Stimulated activated CD4-positive, alpha-beta T cell treated with anti-CD3 and anti-CD28 coated beads, TNF-alpha, amount 100 ng/mL, for 4 hours (primary cell): ENCODE measurements at places on chromosomes 13 and 19.
A peak's percentile ranks its signal among the peaks of the same experiment; 100 is the strongest.

GRCh38 chr13:33931397-33932311, 113.7 kb downstream of the RFC3 start:
- no peak for DNase-seq

GRCh38 chr13:98576200-98576945, 534 bp downstream of the STK24 start:
- DNase-seq = no peak

GRCh38 chr13:53012707-53013106, 15.9 kb upstream of the OLFM4 start:
- no peak for DNase-seq

- DNase-seq = no peak
Measured at GRCh38 chr13:66171920-66172319, 1058.2 kb downstream of the PCDH9 start.

DNA sequence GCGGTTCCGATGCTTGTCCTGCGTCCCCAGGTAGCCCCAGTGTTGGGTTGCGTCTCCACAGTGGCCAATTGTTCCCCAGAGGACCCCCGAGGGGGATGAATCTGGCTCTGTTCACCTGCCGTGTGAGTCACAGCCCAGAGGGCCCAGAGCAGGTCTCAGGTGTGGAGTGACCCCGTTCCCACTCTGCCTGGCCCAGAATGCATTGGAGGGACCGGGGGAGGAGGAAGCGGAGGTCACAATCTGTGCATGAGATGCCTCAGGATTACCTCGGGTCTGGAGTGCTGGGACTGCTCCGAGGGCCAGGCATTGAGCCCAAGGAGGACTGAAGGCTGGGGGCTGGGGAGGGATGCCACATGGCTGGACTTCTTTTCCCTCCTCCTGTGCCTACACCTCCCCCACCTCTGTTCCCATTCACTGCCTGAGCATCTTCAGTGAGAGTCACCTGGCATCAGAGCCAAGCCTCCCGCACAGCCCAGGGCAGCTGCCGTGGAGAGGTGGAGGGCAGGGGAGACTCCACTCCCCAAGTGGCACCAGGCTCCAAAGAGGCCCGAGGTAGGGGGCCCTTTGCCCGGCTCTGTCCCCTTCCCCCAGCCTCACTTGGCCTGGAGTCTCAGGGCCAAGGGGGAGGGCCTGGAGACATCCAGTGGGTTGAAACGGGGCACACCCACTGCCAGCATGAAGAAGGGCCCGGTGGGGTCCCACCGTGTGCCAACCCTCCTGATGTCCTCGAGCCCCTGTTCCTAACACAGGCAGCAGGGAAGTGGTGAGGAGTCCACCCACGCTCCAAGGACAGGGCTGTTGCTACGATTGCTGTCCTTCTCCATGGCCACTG, 81.1 kb downstream of the CHST8 start:
- DNase-seq = no peak

DNA sequence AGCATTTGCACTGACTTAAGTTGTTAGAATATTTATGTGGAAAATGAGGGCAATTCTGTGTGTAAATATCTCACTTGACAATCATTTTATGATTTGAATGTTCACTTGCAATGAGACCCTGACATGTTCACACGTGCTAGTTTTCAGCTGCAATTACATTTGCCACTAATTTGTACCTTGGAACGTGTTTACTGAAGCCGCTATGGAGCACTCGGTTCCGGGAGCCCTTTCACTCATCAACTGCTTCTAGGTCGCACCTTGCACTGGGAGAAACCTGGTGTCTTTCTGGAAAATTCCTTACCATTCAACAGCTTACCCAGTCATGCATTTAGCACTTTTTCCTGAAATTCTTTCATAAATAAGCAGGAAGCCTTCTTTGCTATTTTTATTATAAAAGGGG, 229.6 kb downstream of the ZIC5 start:
- no peak for DNase-seq

DNA sequence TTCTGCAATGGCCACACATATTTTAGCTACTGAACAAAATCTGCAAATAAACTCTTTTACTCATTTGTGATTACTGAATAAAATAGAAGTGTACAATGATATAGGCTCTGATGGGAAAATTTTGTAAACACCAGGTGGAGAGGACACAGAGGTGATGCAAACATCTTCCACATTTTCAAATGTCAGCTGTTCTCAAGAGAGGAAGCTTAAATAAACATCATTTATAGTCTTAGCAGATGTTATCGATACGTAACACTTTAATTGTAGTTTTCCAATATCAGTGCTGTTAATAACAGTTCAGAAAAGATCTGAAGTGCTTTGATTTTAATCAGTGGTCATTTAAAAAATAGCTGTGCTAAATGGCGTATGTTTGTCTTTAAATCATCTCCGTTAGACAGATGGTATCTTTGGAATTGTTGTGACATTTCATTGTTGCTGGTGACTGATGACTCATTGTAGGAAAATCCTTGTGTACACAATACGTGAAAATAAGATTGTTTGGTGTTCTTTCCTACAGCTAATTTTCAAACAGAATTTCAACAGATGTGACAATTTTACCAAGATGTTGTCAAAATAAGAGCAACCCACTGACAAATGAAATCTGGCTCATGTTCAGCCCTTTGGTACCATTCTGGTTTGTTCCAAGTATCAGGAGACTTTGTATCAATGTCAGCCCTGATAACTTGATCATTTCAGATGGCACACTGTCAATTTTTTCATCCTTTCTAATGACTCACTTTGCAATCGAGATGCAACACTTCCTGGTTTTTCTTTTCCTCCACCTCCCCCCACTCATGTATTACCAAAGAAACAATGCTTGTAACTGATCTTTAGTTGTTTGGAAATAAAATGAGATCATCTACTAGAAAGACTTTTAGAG, 516.0 kb downstream of the DCT start:
- no peak for DNase-seq

- DNase-seq = no peak
Measured at GRCh38 chr19:29107831-29108230, 105.1 kb downstream of the UQCRFS1 start.

DNA sequence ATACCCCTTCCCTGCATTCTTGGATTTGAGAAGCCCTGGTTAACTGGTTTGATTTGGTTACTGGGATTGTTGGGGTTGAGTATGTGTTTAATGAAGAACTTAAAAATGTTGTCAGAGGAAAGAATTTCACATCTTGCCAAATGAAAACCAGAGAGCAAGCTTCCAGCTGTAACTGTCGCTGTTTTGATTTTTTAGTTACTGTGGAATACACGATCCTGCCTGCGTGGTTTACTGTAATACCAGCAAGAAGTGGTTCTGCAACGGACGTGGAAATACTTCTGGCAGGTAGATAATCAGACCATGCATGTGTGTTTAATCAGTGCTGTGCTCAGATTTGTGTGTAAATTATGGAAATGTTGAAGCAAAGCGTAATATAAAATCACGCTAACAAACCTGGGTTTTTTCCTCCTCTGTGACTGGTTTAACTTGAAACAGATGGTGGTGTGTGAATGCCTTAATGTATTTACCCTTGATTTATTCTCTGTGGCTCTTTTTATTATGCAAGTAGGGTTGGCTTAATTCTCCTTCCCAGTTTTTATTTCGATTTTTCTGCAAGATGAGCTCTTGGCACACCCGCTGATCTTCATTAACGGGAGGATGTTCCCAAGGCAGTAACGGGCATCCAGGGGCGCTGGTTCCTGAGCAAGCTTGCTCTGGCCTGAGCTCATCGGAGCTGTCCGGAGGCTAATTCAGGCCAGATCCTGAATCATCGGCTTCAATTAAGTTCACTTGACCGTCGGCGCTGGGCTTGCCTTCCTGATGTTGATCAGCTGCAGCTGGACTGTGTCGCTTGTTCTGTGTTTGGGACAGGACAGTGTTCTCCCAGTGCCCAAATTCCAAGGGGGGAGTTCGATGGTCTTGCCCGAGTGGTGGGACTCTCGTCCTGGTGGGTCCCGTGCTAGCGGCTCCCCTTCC, 16.0 kb downstream of the UPF1 start:
- no peak for DNase-seq

GRCh38 chr13:103188713-103189326, 122.6 kb upstream of the SLC10A2 start:
- DNase-seq = no peak

- no peak for DNase-seq
Measured at GRCh38 chr13:76523740-76524340, 362.4 kb downstream of the KCTD12 start.

GRCh38 chr13:43520351-43520750, 266.4 kb downstream of the ENOX1 start:
- no peak for DNase-seq

DNA sequence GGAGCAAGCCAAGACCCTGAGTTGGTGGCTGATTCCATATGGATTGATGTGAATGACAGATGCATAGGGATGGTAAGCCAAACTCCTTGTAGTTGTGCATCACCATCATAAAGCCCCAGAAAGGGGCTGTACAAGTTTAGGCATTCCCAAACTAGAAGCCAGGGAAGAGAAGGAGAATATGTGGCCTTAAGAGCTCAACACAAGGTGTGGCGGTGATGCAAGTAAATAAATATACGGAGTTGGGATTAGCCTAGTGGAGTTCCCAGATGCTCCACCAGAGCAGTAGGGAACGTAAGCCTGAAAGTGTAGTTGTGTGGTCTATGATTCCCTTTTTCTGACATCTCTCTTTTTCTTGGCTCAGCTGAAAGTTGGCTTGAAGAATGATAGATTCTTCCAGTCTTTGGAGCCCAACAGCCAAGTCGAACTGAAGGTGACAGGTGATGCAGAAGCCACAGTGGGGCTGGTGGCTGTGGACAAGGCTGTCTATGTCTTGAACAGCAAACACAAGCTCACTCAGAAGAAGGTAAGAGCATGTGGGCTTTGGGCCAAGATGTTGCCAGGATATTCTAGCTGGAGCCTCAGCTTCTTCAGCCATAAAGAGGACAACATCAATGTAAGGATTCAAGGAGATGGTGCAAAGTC, 30.1 kb downstream of the RDH8 start:
- DNase-seq = no peak

- DNase-seq = no peak
Measured at GRCh38 chr13:42398533-42398932, 126.6 kb downstream of the AKAP11 start.

DNA sequence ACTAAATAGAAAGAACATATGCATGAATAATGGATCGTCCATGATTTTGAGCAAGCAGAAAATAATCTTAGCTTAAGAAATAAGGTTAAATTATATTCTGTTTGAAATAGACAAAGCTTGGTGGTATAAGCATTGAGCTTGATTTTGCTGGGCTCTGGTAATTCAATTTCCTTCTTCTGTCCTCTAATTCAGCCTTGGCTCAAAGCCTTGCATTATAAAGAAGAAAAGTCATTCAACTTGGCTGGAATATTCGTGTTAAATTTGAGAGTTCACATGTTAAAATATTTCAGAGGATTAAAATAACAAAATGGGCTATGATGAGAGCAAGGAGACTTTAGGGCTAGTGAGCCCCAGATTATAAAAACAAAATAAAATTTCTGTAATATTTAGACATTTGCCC, 415.4 kb upstream of the PCDH20 start:
- no peak for DNase-seq

GRCh38 chr19:42284066-42284501, 15.0 kb downstream of the CIC start:
- peak; percentile 78 for DNase-seq

DNA sequence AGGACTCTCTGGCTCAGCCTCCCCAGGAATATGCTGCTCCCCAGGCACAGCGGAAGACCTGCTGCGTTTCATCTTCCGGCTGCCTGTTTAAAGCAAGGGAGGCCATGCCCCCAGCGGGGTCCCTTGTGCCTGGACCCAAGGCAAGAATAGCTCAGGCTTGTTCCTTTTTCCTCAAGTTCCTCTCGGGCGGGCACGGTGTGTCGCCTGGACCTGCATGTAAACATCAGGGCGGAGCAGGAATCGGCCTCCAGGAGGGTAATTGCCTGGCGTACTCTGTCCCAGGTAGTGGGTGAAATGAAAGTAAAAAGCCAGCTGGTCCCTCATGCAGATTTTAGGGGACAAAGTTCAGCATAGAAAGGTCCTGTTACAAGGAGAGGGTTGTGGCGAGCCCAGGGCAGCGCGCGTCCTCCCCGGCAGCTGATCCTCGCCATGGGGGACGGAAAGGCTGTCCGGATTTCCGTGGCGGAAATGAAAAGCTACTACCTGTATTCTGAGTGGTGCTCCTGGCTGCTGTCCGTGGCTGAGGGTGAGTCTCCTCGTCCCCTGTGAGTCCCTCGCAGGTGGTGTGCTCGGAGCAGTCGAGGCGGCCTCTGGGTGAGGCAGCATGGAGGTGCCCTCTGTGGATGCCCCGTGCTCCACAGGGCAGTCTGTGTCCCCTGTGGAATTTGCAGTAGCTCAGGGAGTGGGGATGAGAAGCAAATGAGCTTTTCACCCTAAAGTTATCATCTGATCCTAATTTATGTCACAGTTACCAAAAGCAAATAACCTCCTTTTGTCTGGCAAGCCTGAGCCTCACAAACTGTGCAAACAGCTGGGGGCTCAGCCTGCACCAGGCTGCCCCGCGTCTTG, 16.2 kb downstream of the MCF2L start:
- DNase-seq = no peak

DNA sequence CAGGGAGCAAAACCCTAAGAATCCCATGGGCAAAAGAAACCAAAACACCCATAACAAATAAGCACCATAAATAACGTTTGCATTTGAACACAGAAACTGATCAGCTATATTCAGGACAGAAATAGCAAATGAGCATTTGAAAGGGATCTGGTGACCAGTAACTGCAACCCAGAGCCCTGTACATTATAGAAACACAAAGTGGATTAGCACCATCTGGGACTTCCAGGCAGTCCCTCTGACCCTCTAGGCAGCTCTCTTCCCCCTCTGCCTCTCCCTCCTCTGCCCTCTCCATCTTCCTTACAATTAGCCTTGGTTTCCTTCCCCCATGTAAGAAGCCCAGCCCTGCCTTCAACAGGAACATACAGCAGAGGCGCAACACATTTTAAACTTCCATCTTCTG, 215.0 kb downstream of the DCLK1 start:
- DNase-seq = no peak

- no peak for DNase-seq
Measured at GRCh38 chr19:38638461-38638860, 9.0 kb upstream of the ACTN4 start.

DNA sequence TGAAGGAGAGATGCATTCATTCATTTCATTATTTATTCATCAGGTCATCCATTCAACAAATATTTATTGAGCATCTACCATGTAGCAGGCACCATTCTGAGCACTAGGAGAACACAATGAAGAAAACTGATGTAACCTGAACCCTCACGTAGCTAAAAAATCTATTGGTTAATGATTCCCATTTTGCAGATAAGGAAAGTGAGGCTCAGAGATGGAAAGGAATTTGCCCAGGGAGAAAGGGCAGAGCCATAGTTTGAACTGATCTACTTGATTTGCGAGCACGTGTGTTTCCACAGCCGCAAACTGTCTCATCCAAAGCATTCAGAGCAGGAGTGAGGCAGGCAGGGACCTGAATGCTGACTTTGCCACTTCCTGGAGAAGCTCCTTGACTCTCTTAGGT, 2.7 kb downstream of the KLK8 start:
- no peak for DNase-seq

GRCh38 chr19:428149-428548, 19.2 kb upstream of the C2CD4C start:
- DNase-seq = no peak

GRCh38 chr19:51024924-51025323, 1.5 kb downstream of the KLK11 start:
- DNase-seq = no peak
